Naive thymus-derived CD8-positive, alpha-beta T cell (primary cell): ENCODE measurements at places on chromosomes 11 and 22. TPM values are rescaled to one million over a fixed set of nuclear protein-coding genes. Genes with fewer than 3 reads are reported as not detected.
A peak's percentile ranks its signal among the peaks of the same experiment; 100 is the strongest.

GRCh38 chr11:104653407-104653806 is 244.9 kb downstream of the CASP12 start:
- H3K4me3 ChIP-seq: no peak overlapping the region
- H3K36me3 ChIP-seq: no peaks in the 10 kb centered on the region
- peaks cover 7% of the 10 kb centered on the region for H3K4me1 ChIP-seq

DNA sequence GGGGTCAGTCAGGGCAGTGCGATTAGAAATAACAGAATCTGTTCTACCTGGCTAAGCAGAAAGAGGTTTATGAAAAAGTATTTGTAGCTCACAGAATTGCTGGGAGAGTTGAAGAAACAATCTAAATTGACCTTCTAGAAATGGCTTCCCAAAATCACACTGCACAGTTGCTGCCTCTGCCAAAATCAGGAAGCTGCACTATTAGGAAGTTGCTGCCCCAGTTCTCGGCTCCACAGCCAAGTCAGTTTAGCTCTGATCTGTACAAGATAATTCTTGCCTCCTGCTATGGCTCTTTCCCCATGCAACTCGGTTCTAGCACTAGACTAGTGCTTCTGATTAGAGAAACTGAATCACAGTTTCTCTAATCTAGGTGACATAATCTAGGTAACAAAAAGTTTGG is 16.0 kb upstream of the CCDC90B start:
- no peaks in the 10 kb centered on the region for H3K36me3 ChIP-seq
- no peak overlapping the region for H3K27ac ChIP-seq
- no peaks in the 10 kb centered on the region for H3K4me1 ChIP-seq
- H3K4me3 ChIP-seq: no peak overlapping the region
- peaks cover 8% of the 10 kb centered on the region for H3K27me3 ChIP-seq

GRCh38 chr11:102449651-102450570 is 2.7 kb downstream of the TMEM123 start:
- no peak for DNase-seq
- H3K27ac ChIP-seq: peak overlapping the region; percentile 90
- peaks cover 85% of the 10 kb centered on the region for H3K4me1 ChIP-seq
- peaks cover 39% of the 10 kb centered on the region for H3K36me3 ChIP-seq

DNA sequence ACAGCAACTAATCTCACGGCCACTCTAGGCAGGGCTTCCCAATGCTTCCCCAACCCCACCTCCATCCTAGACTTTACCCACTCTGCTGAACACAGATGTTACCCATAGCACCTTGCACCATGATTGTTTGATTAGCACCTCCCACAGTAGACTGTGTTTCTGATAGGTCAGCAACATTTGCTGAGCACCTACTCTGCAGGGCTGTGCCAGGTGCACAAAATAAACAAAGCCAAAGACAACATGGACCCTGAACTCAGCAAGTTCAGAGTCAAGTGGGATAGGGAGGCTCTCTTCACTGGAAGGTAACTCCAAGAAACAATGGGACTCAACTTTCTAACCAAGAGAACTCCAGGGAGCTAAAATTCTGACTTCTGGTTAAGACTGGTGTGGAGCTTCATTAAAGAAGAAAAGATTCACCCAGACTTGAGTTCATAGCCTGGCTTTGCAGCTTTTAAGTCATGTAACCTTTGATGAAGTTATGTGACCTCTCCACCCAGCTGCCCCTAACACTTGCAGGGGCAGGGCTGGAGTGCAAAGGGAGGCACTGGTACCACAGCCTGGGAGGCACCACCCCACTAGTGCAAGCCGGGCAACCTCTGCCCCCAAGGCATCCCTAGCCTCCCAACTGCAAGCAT is 6.7 kb upstream of the RTN4RL2 start:
- no peak overlapping the region for H3K27ac ChIP-seq
- H3K4me1 ChIP-seq: peaks cover 14% of the 10 kb centered on the region
- H3K27me3 ChIP-seq: peaks cover 7% of the 10 kb centered on the region
- no peak for DNase-seq

- H3K27me3 ChIP-seq: peaks cover 15% of the 10 kb centered on the region
- H3K4me1 ChIP-seq: no peaks in the 10 kb centered on the region
- H3K4me3 ChIP-seq: no peak overlapping the region
- DNase-seq: peak; percentile 12
Observed at GRCh38 chr22:22954656-22955055, 67.0 kb downstream of the IGLL5 start.

DNA sequence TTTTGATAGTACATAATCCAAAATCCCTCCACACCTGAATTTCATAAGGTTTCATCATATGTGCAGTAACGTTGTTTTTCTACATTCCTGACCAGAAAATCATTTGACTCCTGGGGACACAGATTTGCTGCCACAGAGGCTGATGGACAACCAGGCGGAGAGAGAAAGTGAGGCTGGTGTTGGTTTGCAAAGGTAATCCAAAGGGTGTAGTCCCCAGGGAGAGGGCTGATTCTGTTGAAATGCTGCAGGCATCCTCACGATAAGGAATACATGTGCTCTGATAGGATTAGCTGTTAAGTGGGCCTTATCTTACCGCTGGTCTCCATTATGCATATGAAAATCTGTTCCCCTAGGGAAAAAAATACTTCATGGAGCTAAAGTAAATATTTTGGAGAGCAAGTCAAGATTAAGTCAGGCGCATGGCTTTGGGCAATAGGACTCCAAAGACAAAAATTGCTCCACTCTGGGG is 8.1 kb downstream of the APOL6 start:
- H3K27me3 ChIP-seq: no peaks in the 10 kb centered on the region
- peak overlapping the region; percentile 83 for H3K27ac ChIP-seq
- peaks cover 66% of the 10 kb centered on the region for H3K36me3 ChIP-seq
- H3K4me1 ChIP-seq: peaks cover 34% of the 10 kb centered on the region
- DNase-seq: no peak
- H3K4me3 ChIP-seq: no peak overlapping the region

DNA sequence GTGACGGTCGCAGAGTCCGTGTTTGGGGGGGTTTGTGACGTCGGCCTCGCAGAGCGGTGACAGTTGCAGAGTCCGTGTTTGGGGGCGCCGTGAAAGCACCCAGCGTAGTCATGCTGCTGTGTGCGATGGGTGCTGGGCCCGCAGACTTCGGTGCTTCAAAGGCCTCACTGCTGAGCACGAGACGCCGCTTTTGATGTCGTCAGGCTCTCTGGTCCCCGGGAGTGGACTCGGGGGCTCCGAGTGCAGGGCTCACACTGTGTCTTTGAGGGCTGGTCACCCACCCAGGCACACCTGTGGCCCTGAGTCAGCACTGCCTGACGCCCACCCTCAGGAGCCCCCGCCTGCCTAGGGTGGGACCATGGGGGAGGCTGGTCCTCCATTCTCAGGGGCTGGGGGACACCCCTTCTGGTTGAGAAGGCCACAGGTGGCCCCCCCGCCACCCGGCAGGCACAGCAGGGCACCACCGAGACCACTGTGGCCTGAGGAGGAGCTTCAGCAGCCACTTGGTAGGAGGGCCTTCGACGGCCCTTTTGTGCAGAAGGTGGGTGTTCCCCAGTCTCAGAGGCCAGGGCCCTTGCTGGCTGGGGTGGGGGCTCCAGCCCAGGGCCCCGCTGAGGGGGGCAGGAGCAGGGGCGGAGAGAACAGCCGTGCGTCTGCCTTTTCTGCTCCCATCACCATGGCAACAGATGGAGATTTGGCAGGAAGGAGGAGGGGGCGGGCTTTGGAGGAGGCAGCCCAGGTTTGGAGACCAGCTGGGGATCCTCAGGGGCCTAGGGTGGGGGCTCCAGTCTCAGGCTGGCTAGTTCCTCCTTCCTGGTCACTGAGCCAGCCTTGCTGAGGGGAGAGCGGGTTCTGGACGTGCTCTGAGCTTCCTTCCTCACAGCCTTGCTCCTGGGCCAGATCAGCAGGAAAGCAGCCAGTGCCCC is 20.9 kb downstream of the BRSK2 start:
- DNase-seq: no peak
- no peak overlapping the region for H3K27ac ChIP-seq
- H3K27me3 ChIP-seq: no peaks in the 10 kb centered on the region

- no peak overlapping the region for H3K27ac ChIP-seq
- DNase-seq: no peak
- H3K4me1 ChIP-seq: no peaks in the 10 kb centered on the region
- H3K27me3 ChIP-seq: no peaks in the 10 kb centered on the region
Observed at GRCh38 chr22:20877715-20878114, 18.9 kb downstream of the SNAP29 start.

- peak overlapping the region; percentile 30 for H3K4me3 ChIP-seq
- no peaks in the 10 kb centered on the region for H3K36me3 ChIP-seq
- H3K27ac ChIP-seq: no peak overlapping the region
- peaks cover 46% of the 10 kb centered on the region for H3K27me3 ChIP-seq
- no peak for DNase-seq
Observed at GRCh38 chr11:13010749-13011465, 1.8 kb downstream of the RASSF10 start.

- no peak for DNase-seq
- H3K4me3 ChIP-seq: no peak overlapping the region
- H3K27ac ChIP-seq: no peak overlapping the region
- H3K4me1 ChIP-seq: no peaks in the 10 kb centered on the region
Observed at GRCh38 chr22:46312056-46312455, 15.4 kb downstream of the GTSE1 start.

SLC15A3 gene
- 13.6 TPM for total RNA-seq

CD3E gene
- total RNA-seq: 564 TPM

PARVG gene
- 224 TPM for total RNA-seq

PDE3B gene
- 240 TPM for total RNA-seq

HEPHL1 gene
- total RNA-seq: not detected

MPZL2 gene
- 3.1 TPM for total RNA-seq

ART5 gene
- total RNA-seq: not detected

SERPIND1 gene
- total RNA-seq: not detected
